ENCODE measurements at places on chromosomes 7 and 10.

- no peak for DNase-seq
Measured at GRCh38 chr10:132965411-132966057, 23.2 kb upstream of the CFAP46 start.

- peak; percentile 73 for DNase-seq
Measured at GRCh38 chr10:3624367-3624766, 160.6 kb downstream of the KLF6 start.

GRCh38 chr10:119431773-119432135 is 110.8 kb downstream of the RGS10 start:
- no peak for DNase-seq

DNA sequence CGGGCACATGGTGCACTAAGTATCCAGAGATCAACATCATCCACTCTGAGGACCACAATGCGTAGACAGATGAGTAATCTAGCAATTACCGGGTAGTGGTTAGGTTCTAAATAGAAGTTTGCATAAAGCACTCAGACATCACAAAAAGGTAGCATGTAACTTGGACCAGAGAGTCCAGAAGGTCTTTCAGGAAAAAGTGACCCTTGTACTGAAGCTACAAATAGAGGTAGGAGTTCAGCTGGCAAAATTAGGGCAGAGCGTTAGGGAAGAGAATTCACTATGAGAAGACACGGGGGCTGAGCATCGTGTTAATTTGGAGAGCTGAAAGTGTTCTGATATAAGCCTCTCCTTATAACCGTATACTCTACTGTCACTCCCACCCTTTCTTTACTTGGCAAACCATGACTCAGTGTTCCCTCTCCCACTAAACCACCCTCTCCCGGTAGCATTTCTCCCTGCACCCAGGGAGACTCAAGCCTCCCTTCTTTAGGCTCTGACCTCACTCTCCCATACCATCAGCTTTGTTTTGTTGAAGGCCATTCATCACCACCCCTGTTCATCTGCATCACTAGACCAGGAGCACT is 222.2 kb upstream of the FZD1 start:
- DNase-seq, result no peak

DNA sequence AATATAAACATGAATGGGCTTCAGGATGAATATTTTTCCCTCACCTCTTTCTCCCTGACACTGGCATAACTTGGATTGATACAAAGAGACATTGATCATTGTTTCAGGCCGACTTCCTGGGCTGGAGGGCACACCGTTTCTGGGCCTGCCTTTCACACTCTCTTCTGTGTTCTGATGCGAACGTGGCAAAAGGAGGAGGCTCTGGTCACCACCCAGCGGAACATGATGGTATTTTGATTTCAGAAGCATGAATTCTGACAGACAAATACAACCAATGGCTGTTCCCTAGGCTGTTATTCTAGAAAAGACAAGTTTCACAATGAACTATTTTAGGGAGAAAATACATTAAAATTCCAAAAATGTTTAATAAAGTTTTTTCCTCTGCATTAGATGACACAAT is 534.5 kb upstream of the MKI67 start:
- DNase-seq, result no peak

DNA sequence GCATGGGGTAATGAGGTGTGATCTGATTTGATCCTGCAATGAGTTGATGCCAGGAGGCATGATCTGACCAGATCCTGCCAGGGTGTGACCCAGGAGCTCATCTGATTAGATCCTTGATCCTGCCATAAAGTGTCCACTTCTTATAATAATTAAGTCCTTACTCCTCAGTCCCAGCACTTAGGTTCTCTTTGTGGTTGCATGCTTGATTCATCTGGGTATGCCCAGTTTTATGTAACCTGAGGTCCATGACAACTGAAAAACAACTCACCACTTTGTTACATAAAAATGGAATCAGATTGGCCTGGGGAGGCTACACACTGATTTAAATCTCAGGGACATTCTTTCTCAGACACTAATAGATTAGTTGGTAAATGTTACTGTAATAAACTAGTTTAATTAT is 19.1 kb downstream of the ACADSB start:
- no peak for DNase-seq

- peak; percentile 25 for DNase-seq
Measured at GRCh38 chr10:130337305-130337640, 201.1 kb downstream of the GLRX3 start.

DNA sequence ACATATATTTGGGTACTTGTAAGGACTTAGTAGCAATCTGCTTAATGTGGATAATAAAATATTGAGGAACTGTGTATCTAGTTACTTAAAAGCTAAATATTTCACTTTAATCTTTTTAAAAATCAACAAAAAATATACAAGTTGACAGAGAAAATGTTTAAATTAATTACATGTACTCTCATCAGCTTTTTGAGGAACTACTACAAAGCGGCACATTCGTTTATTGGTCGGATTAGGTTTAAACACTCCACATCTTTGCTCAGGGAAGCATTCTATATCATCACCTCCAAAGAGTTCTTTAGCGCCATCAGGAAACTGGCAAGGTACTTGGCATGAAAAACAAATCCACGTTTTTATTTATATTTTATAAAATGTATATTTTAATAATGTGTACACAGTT is 1.6 kb downstream of the ATOH7 start:
- DNase-seq, result no peak

DNA sequence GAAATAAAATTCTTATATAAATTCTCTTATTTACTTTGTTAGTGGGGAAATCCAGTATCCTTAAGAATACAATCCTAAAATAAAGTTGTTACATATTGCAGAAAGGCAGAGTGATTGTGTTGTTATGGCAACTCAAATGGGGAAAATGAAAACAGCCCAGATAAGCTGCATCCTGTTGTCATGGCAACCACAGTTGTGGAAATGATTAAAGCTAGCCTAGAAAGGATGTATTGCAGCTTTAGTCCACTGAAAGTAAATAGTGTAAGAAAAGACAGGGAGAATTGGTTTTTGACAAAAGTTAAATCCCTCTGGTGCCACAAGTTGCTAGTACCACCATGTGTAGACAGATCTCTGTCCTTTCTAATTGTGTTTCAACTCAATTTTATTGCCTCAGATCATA is 43.2 kb downstream of the BTRC start:
- no peak for DNase-seq

DNA sequence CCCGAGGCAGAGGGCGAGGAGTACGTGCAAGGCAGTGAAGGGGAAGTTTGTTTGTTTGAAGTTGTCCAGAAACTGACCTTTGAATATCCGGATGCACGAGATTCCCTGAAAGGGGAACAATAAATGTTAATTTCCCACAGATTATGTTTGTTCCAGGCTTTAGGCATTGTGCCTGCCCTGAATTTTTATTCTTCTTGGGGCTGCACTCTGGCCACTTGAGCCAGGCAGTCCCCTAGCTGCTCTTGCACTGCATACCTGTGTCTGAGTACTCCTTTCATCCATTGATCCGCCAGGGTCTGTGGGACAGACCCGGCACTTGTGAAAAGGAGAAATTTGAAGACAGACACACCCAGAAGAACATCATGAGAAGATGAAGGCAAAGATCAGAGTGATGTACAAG is 343.5 kb upstream of the FOXK1 start:
- DNase-seq, result no peak

- no peak for DNase-seq
Measured at GRCh38 chr7:138700857-138701536, at the start of gene SVOPL. Gene SVOPL, minus strand, starts transcription at chr7:138701362. Its CDS starts 22,317 bp downstream, at chr7:138679045.

GRCh38 chr7:116863936-116864500 is 1.6 kb downstream of the CAPZA2 start:
- no peak for DNase-seq

DNA sequence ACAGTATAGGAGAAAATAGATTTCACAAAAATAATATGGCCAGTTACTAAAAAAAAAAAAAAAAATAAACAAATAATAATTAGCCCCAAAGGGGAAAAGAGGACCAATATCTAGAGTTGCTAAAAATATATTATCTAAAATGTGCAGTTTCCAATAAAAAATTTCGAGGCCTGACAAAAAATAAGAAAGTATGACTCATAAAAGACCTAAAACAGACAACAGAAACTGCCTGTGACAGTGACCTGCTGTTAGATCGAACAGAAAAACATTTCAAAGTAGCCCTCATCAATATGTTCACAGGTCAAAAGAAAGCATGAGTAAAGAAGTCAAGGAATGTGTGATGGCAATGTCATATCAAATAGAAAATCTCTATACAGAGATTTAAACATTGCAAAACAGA is 11.8 kb upstream of the TSPAN12 start:
- no peak for DNase-seq

DNA sequence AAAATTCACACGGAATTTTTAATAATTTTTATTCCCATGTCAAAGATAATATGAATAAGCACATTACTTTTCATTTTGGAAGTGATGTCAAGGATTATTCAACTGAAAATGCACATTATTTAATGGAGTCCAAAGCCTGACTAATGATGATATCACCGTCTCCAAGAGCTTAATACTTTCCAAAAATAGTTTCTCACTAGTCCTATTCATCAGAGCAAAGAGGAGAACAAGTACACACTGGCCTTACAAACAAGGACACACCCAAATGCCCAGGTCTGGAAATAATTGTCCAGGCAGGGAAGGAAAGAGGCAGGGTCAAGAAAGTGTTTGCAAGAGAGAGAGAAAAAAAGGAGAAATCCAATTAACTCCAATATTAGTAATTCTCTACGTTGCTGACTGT is 216.8 kb upstream of the CCDC6 start:
- no peak for DNase-seq

DNA sequence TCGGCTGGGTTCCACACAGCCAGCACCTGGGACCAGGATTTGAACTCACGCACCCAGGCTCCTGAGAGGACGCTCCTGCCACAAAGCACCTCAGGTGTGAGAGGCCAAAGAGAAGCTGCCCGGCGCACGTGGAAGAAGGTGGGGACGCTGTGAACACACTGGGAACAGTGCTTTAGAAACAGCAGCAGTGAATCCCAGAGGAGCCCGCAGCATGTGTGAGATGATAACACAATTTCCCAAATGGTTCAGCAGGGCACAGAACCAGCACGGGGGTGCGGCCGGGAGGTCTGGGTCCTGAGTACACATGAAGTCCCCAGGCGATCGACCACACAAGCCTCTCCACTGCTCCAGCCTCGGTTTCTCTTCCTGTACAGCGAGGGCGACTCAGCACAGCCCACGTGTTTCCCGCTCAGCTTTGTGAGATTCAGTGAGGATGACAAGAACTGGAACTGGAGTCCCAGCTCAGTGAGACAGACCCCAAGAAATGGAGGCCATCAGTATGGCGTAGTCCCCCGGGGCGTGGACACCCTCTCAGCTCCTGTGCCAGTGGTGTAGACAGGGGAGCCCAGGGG is 188.3 kb downstream of the MAD1L1 start:
- peak; percentile 43 for DNase-seq

GRCh38 chr7:51141451-51142003 is 175.1 kb downstream of the COBL start:
- DNase-seq, result peak; percentile 72

GRCh38 chr10:28545967-28546644 is 13.2 kb downstream of the WAC start:
- DNase-seq, result no peak

- DNase-seq, result no peak
Measured at GRCh38 chr10:79249186-79250121, 97.8 kb upstream of the PPIF start.

DNA sequence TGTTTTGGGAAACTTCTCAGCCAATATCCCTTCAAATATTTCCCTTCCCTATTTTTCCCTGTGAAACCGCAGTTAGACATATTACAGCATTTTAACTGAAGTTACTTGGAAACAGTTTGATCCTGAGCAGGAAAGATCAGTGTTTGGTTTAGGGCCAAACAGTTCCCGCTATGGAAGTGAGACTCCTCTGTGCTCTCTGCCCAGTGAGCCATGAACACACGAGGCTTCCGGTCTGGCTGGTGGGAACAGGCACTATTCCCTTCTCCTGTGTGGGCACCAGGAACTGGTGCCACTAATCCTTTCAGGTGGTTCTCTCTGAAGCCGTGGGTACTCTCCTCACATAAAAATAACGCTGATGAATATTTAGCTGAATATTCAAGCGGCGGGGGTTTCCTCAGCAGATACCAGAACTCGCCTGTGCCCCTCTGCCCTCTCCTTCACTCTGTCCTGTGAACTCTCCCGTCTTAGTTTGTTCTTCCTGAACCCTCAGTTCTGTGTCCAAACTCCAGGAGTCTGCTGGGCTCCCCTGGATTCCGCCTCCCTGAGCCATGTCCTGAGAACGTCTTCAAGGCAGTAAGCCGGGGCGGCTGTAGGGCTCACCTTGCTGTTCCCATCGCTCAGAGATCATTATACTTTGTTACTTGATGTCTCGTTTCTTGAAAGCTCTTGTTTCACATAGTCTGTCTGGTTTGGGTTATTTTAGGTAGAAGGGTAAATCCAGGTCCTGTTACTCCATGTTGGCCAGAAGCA is 25.7 kb downstream of the FOXL3 start:
- no peak for DNase-seq

DNA sequence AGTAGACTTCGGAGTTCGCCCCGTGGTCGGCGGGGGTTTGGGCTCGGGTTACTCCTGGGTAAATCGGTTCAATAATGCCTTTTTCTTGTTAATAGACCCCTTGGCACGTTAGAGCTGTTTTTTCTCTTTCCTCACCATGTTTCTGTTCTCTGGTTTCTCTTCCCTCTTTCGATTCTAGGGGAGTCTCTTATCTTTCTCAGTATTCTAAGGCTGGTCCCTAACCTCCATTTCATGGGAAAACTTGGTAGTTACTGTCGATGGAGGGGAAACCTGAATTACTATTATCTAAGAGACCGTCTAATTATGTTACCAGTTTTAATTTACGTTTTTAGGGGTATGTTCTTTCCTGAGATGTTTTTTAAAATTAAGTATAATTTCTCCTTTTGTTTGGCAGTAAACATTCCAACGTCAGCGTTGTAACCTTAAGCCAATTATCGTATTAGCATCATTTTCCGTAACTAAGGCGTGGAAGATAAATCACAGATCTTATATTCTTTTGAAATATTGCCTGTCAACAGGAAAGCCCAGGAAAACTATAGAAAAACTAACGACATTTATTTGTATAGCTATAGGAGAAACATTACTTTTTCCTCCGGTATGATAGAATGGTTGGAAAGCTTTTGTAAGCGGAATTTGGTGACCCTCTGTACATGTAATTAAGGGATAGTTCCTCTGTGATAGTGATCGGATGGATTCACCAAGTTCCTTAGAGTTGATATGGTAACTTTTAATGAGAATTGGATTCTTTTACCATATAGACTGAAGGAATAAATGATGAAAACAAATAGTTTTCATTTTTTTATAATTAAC is 847 bp downstream of the BTAF1 start:
- DNase-seq, result no peak

GRCh38 chr10:42930516-42931192 is 146.2 kb upstream of the RET start:
- DNase-seq, result no peak

- no peak for DNase-seq
Measured at GRCh38 chr10:130857631-130858295, 453.8 kb downstream of the TCERG1L start.

DNA sequence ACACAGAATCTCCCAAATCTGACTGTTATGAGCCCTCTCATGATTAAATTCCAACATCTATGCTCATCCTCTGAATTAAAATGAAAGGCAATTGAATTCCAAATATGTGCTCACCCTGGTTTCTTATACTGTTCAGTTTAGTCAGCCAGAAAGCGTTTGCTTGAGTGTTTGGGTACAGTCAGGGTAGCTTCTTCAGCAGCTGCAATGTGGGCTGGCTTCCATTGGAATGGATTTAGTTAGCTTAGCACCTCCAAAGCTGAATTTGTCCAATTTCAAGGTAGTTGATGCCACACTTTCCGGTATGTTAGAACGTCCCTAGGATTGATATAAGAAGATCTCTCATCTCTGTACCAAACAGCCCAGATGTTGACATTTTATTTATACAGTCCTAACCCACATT is 9.3 kb downstream of the KLHL7 start:
- no peak for DNase-seq

Measured in islet precursor cell (in vitro differentiated cells).